Head of caudate nucleus (tissue), 42 donors: ENCODE measurements at places on chromosomes 3 and 15.

DNA sequence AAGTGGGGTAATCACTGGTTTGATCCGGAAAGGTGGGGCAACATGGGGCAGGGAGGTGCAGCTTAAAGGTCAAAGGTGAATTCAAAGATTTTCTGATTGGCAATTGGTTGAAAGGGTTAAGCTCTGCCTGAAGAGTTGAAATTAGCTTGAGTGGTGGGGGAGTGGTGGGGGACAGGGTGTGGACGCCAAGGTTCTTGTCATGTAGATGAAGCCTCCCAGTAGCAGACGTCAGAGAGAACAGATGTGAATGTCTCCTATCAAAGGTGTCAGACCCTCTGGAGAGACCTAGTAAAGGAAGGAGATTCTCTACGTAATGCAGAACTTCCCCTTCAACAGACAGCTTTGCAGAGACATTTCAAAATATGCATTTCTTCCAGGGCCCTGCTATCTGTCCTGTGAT is 62.8 kb downstream of the ABCC5 start:
- DNase-seq: no peak

DNA sequence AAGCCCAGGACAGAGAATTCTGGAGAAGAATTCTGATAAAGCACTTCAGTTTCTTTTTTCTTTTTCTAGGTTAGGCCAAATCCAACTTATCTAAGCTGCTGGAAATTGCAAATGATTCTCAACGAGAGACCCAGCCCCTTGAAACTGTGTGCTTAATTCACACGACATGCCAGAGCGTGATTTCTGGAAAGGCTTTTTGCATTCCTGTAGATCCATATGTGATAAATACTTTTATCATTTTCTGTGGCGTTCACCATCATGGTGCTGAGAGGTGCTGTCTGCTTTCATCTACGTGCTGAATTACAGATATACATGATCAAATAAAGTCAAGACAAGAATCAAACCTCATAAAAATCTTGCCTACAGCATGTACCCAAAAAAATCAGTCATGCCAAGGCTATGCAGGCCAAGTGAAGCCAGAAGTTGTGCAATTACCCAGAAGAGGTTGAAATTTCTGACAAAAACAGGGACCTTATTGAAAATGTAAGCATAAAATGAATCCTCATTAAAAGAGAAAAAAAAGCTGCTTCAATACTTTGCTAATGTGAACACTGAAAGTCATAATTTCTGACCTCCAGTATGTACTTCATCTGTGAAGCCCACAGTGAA is 10.8 kb upstream of the MEF2A start:
- no peak for DNase-seq

- DNase-seq: peak; percentile 89
Observed at GRCh38 chr15:41904541-41905005, 10.7 kb upstream of the SPTBN5 start.

- no peak for DNase-seq
Observed at GRCh38 chr3:8416965-8417364, 84.7 kb upstream of the LMCD1 start.

GRCh38 chr3:179454887-179455286 is 3.6 kb upstream of the GNB4 start:
- no peak for DNase-seq
